ENCODE measurements at places on chromosomes 2 and 18. TPM values are rescaled to one million over a fixed set of nuclear protein-coding genes. Genes with fewer than 3 reads are reported as not detected.

Gene PTPRN
- total RNA-seq: not detected

DNA sequence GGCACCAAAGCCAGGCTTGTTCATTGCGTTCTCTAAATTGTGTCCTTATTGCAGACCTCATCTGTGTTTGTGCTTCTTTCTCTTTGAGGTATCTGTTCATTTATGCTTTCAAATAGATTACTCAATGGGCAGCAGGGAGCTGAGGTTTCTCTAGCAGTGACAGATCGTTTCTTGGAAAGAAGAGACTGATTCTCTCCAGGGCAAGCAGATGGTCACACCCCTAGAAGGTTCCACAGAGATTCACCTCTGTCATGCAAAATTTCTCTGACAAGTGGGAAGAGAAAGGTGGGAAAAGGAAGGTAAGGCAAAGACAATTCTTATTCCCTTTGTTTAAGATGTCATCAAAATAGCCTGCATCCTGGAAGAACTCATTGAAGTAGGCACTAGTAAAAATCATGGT, 14.0 kb downstream of the DLGAP1 start:
- no peak for DNase-seq

Gene ST6GAL2
- 0.45 TPM for total RNA-seq

Gene TUBB8B
- total RNA-seq: not detected

Gene RGPD3
- total RNA-seq: 0.42 TPM

GRCh38 chr18:58687871-58688308, 16.6 kb downstream of the MALT1 start:
- DNase-seq: no peak

DNA sequence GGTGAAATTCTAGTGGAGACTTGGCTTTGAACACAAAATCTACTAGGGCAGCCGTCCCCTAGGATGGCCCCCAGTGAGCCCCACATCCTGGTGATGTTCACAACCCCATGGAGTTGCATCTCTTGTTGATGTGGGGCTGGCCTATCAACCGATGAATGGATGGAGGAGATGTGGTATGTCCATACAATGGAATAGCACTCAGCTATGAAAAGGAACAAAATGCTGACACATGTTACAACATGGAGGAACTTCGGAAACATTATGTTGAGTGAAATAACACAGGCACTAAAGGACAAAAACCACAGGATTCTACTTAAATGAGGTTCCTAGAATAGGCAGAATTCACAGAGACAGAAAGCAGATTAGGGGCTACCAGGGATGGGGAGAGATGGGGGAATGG, 80.1 kb upstream of the ASAP2 start:
- DNase-seq: no peak

Gene SH3BP4
- 20.5 TPM for total RNA-seq

GRCh38 chr2:8416849-8417832, 264.7 kb upstream of the ID2 start:
- no peak for DNase-seq

Gene LMAN2L
- 10.2 TPM for total RNA-seq

Gene HOXD12
- not detected for total RNA-seq

DNA sequence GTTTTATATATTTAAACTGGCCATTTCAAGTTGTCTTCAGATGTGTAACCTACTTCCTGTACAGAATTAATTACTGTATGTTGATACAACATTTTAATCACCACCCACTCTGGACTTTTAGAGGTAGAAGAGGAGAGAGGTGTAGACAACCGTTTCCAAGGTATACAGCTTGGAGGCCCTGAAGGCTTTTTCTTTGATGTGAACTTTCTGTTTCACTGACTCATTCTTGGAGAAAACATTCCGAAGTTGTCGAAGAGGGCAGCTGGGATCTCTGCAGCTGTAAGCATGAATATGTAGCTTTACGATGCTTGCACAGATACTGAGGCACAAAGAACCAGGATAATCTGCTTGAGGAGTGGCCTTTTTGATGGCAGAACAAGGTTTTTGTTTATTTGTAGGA, 137.0 kb downstream of the NCKAP5 start:
- DNase-seq: no peak

Gene SGPP2
- total RNA-seq: not detected

Gene STAT4
- 4.1 TPM for total RNA-seq

Gene CXCR4
- total RNA-seq: 13.2 TPM

- no peak for DNase-seq
Measured at GRCh38 chr2:185338104-185338503, 400.5 kb upstream of the FSIP2 start.

GRCh38 chr2:237530472-237531433, 35.6 kb upstream of the PRLH start:
- no peak for DNase-seq

DNA sequence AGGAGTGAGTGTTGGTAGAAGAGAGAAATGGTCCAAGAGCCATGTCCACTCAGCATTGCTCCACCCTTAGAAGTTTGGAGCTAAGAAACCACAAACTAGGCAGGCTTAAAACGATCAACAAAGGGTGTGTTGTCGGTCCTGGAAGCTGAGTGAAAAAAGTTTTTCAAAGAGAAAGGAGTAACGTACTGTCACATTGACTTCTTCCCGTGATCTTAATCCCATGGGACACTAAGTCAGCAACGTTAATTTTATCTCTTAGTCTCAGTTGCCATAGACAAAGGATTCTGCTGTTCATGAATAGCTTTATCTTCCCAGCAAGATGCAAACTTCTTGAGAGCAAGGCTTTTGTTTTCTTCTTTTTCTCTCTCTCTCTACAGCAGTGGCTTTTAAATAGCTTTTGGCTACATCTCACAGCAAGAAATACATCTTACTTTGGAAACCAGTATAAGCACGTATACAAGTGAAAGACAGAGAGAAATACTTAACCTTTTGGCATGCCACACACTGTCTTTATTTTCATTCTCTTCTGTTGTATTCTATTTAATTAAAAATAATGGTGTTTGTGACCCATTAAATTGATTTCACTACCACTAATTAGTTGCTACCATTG, 377.4 kb downstream of the TGIF1 start:
- DNase-seq: no peak

- no peak for DNase-seq
Measured at GRCh38 chr2:30436859-30437435, 10.1 kb upstream of the LCLAT1 start.

GRCh38 chr18:45860492-45860891, 35.0 kb downstream of the SIGLEC15 start:
- DNase-seq: no peak

GRCh38 chr2:70890469-70891065, 45.1 kb upstream of the ATP6V1B1 start:
- DNase-seq: no peak

Gene IGFBP2
- 59.9 TPM for total RNA-seq

Gene KIF5C
- total RNA-seq: 0.84 TPM

- DNase-seq: no peak
Measured at GRCh38 chr2:176650104-176650837, 381.0 kb downstream of the MTX2 start.

GRCh38 chr2:108988076-108988795, 784 bp downstream of the EDAR start:
- DNase-seq: no peak

DNA sequence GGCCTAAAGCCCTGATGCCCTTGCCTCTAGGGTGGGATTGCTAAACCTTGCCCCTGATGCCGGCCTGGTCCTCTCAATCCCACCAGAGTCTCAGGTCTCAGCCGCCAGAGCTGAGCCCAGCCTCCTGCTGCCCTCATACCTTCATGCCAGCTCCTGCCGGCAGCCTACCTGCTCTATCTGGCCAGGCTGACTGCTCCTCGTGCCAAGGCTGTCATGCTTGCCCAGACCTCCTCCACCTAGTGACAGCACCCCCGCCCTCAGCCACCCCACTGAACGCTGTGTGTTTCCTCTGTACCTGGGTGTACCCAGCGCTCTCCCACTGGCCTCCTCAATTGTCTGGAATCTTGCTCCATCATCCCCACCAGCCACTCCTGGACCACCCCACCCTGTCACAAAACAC, 120.1 kb downstream of the CACNB4 start:
- no peak for DNase-seq

Data from mesenteric fat pad (tissue), 1 donor.